Right renal pelvis (tissue), 4 donors: ENCODE measurements at places on chromosomes 3 and 15. TPM values are rescaled to one million over a fixed set of nuclear protein-coding genes. Genes with fewer than 3 reads are reported as not detected.

Gene POLQ
- polyA plus RNA-seq, result 5.3 TPM

Gene EXD1
- polyA plus RNA-seq, result not detected

Gene SSUH2
- polyA plus RNA-seq, result 4.0 TPM

Gene ALDH1A2
- polyA plus RNA-seq, result 256 TPM

Gene CYP1A2
- 0.24 TPM for polyA plus RNA-seq

Gene GOLGA6D
- polyA plus RNA-seq, result 0.17 TPM

Gene XRN1
- 19.7 TPM for polyA plus RNA-seq

Gene MFAP1
- polyA plus RNA-seq, result 64.9 TPM

Gene RPL4
- 3,740 TPM for polyA plus RNA-seq

Gene CLSTN2
- 2.0 TPM for polyA plus RNA-seq

Gene CPA3
- polyA plus RNA-seq, result 0.28 TPM

Gene PLOD2
- 194 TPM for polyA plus RNA-seq

Gene GPR171
- 0.21 TPM for polyA plus RNA-seq

Gene PIERCE2
- polyA plus RNA-seq, result 5.3 TPM

Gene CHCHD6
- 17.7 TPM for polyA plus RNA-seq

Gene PLA2G4E
- polyA plus RNA-seq, result 0.04 TPM

Gene FANCD2
- 19.0 TPM for polyA plus RNA-seq

Gene ADIPOQ
- polyA plus RNA-seq, result not detected

Gene EPB42
- 1.5 TPM for polyA plus RNA-seq

Gene FAM81A
- 23.9 TPM for polyA plus RNA-seq

Gene AHSG
- 0.38 TPM for polyA plus RNA-seq

Gene CLDN1
- polyA plus RNA-seq, result 79.7 TPM

Gene RBPMS2
- 12.9 TPM for polyA plus RNA-seq

Gene ADAMTS17
- polyA plus RNA-seq, result 1.9 TPM

Gene NTRK3
- 15.6 TPM for polyA plus RNA-seq

Gene HCN4
- polyA plus RNA-seq, result 1.2 TPM

Gene NRG4
- 4.2 TPM for polyA plus RNA-seq

Gene ALS2CL
- polyA plus RNA-seq, result 16.5 TPM

Gene CCDC39
- 5.3 TPM for polyA plus RNA-seq

Gene IQCF5
- not detected for polyA plus RNA-seq

Gene NLGN1
- 3.3 TPM for polyA plus RNA-seq

Gene CHAC1
- 4.4 TPM for polyA plus RNA-seq

Gene TMEM207
- 23.9 TPM for polyA plus RNA-seq

Gene GPR62
- polyA plus RNA-seq, result 0.44 TPM

Gene HIGD2B
- not detected for polyA plus RNA-seq

Gene CLDN18
- polyA plus RNA-seq, result 0.98 TPM
